ENCODE measurements at places on chromosomes 6 and 20. TPM values are rescaled to one million over a fixed set of nuclear protein-coding genes. Genes with fewer than 3 reads are reported as not detected.

DNA sequence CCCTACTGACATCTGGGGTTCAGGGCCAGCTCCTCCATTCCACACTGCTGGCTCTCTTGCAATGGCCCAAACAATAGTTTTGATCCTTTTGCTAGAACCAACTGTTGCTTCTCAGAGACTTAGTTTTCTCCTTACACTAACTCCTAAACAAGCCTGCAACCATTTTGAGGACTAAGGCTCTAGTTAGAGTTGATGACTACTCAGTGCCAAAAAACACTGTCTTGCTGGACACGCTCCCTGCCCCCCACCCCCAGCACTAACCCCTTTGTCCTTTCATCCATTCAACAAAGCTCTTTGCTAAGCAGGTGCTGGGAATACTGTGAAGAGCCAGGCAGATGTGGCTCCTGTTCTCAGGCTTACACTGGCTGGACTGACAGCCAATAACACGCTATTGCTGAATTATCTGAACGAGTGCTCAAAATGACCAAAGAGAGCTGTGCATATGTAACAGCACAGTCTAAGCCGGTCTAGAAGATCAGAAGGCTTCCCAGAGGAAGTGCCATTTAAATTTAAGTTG is 17.6 kb downstream of the GCLC start:
- DNase-seq: no peak

DNA sequence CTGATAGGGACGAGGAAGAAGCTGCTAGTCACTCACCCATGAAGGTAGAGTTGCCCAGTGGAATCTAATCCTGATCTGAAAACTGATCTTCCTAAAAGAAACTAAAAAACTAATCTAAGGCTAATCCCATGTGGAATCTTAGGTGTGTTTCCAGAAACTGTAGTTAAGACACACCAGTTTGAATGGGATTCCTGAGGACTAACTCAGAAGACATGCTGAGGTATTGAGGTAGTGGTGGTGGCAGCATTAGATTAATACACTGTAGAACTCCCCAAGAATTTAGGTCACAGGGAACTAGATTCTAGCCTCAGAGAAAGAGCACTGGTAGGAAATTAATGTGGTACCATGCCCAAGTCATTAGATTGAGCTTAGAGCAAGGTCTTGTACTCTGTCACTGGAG is 19.6 kb upstream of the AKAP7 start:
- DNase-seq: no peak

- DNase-seq: peak; percentile 17
Observed at GRCh38 chr20:19241440-19241839, 29.0 kb downstream of the SLC24A3 start.

- no peak for DNase-seq
Observed at GRCh38 chr20:776165-776564, 7.9 kb upstream of the SLC52A3 start.

- no peak for DNase-seq
Observed at GRCh38 chr20:49054056-49054643, 8.0 kb downstream of the CSE1L start.

GRCh38 chr6:72620871-72621290 is 983 bp upstream of the KCNQ5 start:
- no peak for DNase-seq

- DNase-seq: peak; percentile 21
Observed at GRCh38 chr6:99219788-99220187, 129.7 kb downstream of the FAXC start.

GRCh38 chr6:157873735-157874344 is 50.8 kb downstream of the SNX9 start:
- peak; percentile 83 for DNase-seq

- DNase-seq: peak; percentile 92
Observed at GRCh38 chr6:7140631-7141378, 33.0 kb downstream of the RREB1 start.

GRCh38 chr20:20593447-20594170 is 118.8 kb downstream of the RALGAPA2 start:
- peak; percentile 12 for DNase-seq

GRCh38 chr20:33647603-33648395 is 14.3 kb upstream of the C20orf144 start:
- DNase-seq: peak; percentile 80

DNA sequence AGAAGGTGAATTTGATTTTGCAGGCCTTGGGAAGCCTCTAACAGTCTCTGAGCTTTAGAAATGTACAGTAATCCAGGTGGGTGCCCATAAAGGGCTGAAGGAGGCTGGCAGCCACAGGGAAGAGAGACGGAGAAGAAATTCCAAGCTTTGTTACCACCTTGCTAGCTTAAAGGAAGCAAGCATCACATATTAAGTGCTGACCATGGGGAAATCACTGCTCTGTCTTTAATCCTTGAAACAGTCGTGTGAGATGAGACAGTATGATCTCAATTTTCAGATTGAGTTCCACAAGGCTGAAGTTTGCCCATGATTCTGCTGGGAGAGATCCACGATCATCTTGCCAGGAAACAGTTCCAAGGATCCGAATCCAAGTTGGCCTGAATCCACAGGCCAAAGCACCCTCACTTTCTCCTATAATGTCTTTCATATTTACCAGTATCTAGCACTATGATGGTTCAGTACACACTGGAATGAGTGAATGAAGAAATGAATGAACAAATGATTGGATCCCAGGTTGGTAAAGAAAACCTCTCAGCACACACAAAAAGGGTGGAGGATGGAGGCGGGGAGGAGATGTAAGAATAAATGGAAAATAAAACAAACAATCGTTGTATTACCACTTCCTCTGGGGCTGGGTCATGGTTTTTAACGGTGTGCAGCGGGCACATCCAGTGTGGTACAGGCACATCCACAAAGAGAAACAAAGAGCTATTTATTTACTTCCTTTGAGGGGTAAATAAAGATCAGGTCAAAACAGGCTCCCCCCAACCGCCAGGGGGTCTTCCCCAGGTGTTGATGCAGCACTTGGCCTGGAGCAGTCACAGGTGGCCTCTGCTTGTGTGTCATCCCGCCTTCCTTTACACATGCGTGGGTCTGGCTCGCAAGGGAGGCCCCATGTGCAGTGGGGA is 28.2 kb upstream of the TAF8 start:
- no peak for DNase-seq

Gene DOK5
- 0.06 TPM for total RNA-seq

Gene GSTA1
- total RNA-seq: not detected

Gene SLC35F1
- 0.17 TPM for total RNA-seq

Gene MYCT1
- total RNA-seq: 0.06 TPM

Gene KCNS1
- not detected for total RNA-seq

Gene RAD21L1
- 0.63 TPM for total RNA-seq

Gene GPR6
- not detected for total RNA-seq

Gene PTPRT
- total RNA-seq: not detected

Gene TGM3
- total RNA-seq: not detected

All from Daoy (cell line).